Calu3 (cell line): ENCODE measurements at places on chromosomes 13 and 19. TPM values are rescaled to one million over a fixed set of nuclear protein-coding genes. Genes with fewer than 3 reads are reported as not detected.

The XRCC1 gene
- total RNA-seq: 55.8 and 56.8 TPM in 2 replicates

DNA sequence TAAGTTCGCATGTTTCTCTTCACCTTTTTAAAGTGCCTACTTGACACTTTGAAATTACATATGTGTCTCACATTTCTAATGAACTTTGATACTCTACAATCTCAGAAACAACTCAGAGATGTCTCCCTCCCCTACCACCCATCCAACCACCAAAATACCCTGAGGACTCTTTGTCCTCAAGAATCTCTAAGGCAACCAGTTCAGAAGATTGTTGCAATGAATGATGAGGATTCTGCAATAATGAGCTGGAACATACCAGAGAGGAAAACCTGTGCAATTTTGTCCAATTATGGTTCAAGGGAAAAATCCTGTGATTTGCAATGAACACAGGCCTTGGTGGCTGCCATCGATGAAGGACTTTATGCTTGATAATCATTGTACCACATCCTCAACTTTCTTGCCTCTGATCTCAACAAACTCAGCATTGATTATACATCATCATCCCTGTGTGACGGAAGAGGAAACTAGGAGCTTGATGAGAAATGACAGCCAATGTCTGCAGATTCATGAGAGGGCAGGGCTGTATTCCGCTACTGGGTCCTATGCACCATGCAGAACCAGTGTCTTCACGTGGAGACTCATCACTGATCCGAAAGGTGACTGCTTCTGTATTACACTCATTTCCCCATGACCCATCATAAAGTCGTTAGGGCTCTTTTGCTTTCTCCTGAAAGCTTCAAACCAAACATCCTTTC is 1.1 kb downstream of the FPR1 start:
- no peak for DNase-seq

DNA sequence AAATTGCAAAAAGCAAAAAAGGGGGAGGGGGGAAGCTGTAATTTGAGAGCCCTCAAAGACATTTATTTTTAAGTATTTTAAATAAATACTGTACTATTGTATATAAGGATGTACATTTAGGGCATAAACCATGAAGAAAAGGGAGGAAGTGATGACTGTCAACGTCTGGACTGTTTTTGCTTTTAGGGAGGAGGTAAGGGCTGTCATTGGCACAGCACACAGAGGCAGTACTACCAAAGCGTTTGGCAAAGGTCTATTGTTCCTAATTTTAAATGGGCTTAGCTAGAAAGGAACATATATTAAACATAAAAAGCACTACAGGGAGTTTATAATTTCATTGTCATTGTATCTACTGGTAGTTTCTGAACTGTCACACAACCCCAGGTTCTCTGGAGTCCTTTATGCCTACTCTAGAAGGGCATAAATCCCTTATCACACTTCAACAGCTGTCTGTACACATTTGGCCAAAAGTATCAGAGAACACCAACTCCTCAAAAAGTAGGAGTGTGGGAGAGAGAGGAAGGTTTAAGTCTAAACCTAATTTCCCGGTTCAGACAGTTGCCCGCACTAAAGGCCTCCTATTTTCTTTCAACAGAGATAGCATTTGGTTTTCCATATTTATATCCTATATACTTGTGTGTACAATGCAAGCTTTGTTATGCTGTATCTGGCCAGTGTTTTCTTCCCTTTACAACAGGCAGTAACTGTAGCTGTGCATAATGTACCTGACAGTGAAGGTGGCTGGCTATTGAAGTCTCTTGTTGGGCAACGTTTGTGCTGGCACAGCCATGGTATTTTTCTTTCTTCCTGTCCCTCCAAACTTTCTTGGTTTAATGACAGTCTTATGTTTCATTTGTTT is 406.2 kb downstream of the KLF5 start:
- no peak for DNase-seq

The MYPOP gene
- 11.9 and 13.1 TPM in 2 replicates for total RNA-seq

DNA sequence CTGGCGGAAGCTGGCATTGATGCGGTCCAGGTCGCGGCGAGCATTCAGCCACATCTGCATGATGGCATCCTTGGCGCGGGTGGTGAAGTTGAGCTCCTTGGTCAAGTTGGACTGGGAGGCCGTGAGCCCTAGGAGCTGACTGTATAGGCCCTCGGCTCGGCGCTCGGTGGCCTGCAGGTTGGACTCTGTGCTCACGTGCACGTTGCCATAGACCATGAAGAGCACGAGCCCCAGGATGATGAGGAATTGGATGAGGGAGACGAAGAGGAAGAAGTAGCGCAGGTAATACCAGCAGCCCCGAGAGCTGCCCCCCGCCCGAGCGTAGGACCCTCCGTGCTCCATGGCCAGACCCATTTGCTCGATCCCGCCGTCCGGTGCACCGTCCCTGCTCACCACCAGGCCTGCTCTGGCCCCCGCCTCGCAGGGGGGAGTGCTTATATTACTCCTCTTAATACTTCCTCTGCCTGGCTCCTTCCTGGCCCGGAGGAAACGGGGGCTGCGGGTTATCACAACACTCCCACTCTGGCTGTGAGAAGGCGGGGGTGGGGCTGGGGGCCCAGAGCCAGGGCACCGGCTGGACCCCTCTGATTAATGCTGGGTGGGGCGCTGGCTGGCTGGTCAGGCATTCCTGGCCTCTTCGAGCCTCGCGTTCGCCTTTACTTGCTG is at the start of gene PLVAP:
PLVAP (minus strand) TSS at position 408 of the 666 bp plus-strand sequence; CDS start at position 354, 54 bp downstream.
- DNase-seq: no peak

DNA sequence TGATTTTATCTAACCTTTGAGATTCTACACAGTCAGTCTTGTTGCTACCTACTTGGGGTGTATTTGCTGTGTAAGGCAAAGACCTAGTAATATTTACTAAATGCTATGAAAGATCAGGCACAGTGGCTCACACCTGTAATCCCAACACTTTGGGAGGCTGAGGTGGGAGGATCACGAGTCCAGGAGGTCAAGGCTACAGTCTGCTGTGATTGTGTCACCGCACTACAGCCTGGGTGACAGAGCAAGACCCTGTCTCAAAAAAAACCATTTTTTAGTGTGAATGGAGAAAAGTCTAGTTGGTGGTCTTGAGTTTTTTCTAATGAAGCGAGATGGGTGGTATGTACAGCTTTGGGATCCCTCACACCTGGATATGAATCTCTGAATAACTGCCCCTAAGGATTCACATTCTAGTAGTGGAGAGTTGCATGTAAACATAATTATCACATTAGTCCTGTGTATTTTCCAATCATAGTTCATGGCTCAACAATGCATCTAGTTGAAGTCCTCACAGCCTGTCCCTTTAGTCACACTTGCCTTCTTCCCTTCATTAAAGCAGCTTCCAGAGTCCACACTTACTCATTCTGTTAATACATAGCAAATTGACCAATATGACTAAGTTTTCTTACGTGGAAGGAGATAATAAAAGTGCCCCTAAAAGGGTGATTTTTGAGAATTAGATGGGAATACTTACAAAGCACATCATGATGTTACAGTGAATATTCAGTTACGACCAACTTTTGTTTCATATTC is 7.5 kb downstream of the RPL21 start:
- DNase-seq: no peak

- DNase-seq: no peak
Observed at GRCh38 chr13:75787249-75787928, 151.3 kb downstream of the LMO7 start.

The GAPDHS gene
- total RNA-seq: not detected in 2 replicates

The MYH14 gene
- 255 and 312 TPM in 2 replicates for total RNA-seq

The HSPB6 gene
- total RNA-seq: 0.71 and 0.93 TPM in 2 replicates

The ARHGEF1 gene
- total RNA-seq: 122 and 163 TPM in 2 replicates

DNA sequence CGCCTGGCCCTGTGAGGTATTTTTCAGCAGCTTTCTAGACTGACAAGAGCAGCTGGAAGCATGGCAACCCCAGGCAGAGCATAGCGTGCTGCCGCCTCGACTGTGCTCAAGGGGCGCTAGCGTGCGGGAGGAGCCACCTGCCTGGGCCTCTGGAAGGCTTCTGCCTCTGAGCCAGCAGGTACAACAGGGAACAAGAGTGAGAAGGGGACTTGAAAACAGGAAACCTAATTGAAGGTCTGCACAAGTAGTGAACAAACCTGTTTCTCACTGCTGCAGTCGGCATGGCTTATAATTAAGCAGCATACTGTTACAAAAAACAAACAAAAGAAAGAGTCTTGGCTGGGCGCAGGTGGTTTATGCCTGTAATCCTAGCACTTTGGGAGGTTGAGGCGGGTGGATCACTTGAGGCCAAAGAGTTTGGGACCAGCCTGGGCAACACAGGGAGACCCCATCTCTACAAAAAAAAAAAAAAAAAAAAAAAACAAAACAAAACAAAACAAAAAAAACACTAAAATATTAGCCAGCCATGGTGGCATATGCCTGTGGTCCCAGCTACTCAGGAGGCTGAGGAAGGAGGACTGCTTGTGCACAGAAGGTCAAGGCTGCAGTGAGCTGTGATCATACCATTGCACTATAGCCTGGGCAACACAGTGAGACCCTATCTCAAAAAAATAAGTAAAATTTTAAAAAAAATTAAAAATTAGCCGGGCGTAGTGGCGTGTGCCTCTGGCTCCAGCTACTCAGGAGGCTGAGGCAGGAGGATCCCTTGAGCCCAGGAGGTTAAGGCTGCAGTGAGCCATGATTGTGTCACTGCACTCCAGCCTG is 12.6 kb upstream of the GARRE1 start:
- DNase-seq: peak; percentile 92
